ENCODE measurements at places on chromosomes 4 and X.
A peak's percentile ranks its signal among the peaks of the same experiment; 100 is the strongest.

- no peak for DNase-seq
These were observed 93.4 kb upstream of the MCF2 start for GRCh38 chrX:139801397-139801813.

- DNase-seq, result no peak
These were observed 325.5 kb upstream of the F9 start for GRCh38 chrX:139204898-139205667.

DNA sequence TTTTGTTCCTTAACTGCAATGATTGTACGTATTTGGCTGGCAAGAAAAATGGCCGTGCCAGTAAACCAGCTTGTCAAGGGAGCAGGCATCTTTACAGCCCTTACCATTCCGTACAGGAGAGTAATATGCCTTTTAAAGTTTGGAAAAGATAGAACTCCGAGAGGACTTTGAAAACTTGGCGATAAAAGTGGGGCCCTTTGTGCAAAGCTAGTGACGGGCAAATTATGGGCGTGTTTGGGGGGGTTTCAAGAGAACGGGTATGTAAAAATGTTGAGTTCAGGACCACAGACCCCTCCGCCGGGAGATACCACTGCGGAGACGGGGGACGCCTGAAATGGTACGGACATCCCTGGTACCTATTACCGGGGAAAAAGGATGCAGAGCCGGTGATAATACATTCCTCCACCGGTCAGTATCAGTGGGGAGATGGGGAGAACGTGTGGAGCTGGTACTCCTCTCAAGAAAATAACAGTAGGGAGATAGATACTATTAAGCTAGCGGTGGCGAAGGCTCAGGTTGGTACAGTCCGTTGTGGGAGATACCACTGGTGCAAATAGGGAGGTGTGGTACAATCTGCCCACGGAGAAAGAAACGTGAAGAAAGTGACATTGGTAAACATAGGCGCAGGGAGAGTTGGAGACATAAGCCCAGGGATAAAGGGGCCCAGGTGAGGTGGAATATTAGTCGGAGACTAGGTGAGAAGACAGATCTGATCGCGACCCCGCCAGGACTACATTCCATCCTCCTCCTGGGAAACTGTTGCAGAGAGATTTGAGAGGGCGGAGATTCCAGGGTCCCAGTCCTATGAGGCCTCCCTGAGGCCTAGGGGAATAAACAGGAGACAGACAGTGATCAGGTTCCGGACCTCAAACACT lies 14.5 kb downstream of the SPACA5 start:
- DNase-seq, result peak; percentile 66

DNA sequence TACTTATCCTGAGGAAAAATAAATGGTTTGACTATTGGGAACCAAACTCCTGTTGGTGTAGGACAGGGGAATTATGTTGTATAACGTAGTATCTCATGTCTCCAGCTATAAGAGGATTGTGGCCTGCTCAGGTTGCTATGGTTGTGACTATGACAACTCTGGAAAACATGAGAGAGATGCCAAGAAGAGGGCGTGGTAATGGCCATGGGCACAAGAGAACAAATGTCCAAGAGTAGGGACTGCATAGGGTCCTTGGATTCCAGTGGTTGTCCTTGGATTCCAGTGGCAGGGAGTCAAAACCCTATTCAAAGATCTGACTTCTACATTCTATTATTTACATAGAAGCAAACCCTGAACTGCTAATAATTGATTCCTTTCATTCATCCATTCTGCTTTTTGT lies 6.8 kb upstream of the MOB1B start:
- no peak for DNase-seq

- DNase-seq, result no peak
These were observed 36.3 kb downstream of the C4orf51 start for GRCh38 chr4:145716200-145716599.

DNA sequence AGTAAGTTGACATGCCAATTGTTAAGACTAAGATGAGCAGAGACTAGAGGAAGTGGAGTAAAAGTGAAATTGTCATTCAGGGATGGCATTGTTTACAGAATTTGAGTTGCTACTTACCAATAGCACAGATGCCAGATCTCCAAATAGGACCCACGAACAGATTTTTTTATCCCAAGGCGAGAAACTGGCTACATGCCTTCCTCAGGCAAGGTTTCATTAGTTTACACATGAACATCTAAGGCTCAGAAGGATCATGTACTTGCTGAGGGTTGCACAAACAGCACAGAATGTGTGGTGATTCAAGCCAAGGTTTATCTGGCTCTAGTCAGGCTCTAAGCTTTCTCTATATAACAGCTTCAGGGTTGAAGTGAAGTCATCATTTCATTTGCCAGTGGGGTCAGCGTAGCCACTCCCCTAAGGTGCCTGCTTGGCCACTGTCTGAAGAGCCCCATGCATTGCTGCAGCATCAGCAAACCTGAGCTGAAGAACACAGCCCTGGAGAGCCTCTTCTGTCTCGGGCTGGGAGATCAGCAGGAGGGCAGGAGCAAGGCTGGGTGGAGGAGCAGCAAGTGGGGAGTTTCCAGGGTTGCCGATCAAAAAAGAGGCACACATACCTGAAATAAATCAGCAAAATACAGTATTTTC lies 193.0 kb upstream of the LCORL start:
- DNase-seq, result no peak

GRCh38 chr4:169144061-169144600 lies 126.6 kb downstream of the SH3RF1 start:
- no peak for DNase-seq

DNA sequence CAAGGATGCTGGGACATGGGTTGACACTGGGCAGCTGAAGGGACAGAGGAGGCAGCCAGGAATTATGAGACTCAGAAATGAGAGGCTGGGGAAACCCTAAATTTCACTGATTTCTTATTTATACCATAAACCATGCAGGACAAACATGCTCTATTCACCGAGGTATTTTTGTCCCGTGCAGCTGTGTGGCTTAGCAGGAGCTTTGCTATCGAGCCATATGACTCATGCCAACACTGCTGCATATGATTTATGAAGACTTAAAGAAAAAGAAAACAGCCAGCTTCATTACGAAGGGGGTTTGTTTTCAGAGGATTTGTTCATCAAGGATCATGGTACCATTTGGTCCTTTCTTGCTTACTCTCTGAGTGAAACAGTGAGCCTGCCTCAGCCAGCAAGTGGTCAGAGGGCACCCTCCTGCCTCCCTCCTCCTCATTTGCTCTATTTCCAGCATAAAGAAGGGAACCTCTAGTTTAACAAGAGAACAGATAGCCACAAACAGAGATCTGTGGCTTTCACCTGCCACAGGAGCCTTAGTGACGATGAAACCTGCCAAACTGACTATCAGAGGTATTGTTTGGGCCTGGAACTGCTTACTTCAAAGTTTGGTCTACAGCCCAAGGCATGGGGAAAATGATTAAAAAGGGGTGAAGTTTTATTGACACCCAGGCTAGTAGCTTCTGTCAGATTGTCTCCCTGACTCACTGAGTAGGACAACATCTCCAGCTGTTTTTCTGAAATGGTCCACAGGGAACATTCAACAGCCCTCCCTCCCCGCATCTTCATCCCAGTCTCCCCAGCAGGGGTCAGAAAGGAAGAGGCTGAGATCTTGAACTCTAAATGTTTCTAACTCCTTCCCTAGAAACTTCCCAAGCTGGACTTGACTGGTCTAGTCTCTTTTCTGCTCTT lies 80.1 kb upstream of the MAML3 start:
- DNase-seq, result no peak

DNA sequence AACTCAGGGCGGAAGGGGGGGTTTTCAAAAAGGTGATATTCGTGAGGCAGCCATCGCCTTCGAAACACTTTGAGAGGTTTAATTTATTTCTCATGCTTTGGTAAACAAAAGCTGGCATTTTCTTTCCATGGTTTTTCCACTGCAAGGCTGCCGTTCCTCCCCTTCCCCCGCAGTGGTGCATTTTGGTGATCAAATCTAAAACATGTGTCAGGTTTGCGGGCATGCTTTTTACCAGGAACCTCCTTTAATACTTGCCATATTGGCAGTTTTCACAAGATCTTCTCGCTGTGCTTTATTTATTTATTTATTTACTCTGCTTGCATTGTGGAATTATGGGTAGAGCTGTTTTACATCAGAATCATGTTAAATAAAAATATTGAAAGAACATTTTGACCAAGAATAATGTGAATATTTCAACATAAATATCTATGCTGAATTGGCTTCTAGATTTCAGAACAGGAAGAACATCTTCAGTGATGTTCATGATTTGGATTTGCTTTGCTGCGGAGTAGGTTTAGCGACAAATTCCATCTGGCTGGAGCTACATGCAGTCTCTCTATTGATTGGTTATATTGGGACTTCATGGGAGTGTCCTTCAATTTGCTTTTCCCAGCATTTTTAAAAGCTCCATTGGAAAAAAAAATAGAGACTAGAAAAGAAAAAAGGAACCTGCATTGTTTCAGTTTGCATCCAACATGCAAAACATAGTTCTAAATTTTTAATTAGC lies 54.4 kb downstream of the STOX2 start:
- no peak for DNase-seq

GRCh38 chr4:74624351-74625151 lies 169.8 kb downstream of the BTC start:
- DNase-seq, result no peak

DNA sequence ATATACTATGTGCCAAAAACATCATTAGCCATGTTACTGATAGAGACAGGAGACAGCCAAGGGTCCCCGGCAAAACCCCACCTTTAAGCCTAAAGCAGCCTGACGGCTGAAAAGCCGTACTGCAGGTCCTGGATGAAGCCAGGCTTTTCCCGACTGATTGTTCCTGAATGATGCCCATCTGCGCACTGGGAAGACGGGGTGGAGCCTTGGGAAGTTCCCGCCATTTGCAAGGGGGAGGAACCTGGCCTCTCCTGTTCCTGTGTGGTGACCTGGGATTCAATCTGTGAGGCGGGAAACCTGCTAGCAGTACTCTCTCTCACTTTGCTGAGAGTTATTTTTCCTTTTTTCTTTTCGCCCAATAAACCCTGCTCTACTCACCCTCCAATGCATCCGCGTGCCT lies 15.1 kb upstream of the CAMK2D start:
- DNase-seq, result no peak

DNA sequence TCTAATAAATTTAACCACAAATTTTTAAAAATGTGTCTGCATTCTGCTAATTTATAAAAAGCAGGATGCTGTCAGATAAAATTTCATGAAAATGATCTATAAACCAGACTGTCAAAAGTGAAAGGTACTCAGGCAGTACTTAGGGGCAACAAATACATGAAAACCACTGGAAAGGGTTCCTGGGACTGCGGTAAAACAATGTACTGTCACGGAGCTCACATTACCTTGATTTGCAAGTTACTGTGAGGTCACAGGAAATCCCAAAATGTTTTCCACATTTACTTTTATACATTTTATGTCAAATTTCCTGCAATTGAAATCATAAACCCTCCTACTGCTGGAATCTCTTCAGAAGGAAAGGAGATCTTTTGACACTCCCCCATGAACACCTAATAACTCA lies 45.3 kb downstream of the SHISA3 start:
- no peak for DNase-seq

- no peak for DNase-seq
These were observed 3.3 kb downstream of the SETD7 start for GRCh38 chr4:139552517-139553307.

GRCh38 chrX:41808047-41808446 lies 84.1 kb downstream of the GPR82 start:
- DNase-seq, result no peak

DNA sequence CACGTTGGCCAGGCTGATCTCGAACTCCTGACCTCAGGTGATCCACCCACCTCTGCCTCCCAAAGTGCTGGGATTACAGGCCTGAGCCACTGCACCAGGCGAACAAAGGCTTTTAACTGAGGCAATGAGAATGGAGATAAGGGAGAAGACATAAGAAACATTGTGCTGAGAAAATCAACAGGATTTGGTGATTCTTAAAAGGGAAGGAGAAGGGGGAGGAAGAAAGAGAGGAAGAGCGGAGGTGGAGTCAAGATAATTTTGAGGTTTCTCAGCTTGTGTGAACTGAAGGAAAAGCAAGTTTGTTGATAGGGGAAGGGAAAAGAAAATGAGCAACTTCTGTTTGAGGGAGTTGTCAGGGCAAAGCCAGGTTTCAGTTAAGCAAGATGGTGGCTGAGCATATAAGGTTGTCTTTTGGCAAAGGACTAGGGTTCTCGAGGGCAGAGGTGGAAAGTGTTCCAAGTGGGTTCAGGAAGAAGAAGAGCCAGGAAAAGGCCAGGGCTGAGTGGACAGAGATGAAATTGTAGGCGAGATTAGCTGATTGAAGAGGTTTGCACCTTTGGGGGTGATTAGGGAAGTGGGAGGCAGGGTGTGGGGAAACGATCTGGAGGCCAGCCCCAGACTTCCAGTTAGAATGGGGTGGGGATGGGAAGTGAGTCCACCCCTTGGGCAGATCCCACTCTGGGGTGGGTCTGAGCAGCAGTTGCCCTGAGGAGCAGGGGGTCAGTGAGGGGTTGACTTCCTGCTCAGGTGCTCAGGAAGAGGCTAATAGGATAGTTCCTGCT lies 7.8 kb downstream of the DOCK11 start:
- DNase-seq, result no peak

GRCh38 chr4:92234393-92235176 lies 69.2 kb upstream of the GRID2 start:
- DNase-seq, result no peak

DNA sequence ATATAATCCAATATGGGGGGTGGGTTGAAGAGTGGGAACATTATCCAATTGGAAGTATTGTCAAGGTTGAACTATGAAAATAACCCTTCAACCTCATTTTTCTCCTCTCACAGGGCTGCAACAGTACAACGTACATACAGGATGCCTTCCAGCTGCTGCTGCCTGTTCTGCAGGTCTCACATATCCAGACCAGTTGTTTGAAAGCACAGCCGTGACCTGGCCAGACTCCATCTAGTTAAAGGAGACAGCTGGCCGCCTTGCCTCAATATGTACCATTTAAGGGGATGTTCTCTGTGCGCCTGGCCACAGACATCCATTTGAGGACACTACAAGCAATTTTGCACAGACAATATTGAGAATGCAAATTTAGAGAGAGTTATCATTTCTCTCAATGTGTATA lies 75.7 kb downstream of the FAM114A1 start:
- no peak for DNase-seq

DNA sequence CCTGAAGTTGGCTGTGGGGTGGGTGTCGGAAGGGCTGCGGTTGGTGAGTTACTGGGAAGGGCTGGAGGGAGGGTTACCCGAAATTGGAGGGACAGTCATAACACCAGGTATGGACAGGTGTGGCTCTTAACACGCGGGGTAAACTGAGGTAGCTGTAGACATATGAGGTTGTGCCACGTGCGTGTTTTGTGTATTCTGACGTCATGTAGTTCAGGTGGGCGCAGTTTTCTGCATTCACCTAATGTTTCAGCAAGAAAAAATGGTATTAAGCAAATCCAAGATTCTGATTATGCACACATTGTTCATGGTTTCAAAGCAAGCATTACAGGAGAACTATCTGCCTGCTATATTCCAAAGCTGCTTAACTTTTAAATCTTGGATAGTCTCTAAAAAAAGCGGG lies 83.5 kb upstream of the GPM6B start:
- DNase-seq, result no peak

GRCh38 chrX:42694260-42694815 lies 83.6 kb downstream of the PPP1R2C start:
- no peak for DNase-seq

- DNase-seq, result no peak
These were observed at the start of gene WDFY3 for GRCh38 chr4:84966382-84967242. WDFY3 (minus strand) TSS chr4:84966690; CDS start chr4:84860591, 106,099 bp downstream.
